A549 treated with CpdA at 1 μM for 4 hours (cell line): ENCODE measurements at places on chromosomes 13 and 19. TPM values are rescaled to one million over a fixed set of nuclear protein-coding genes. Genes with fewer than 3 reads are reported as not detected.

PRTN3 gene
- 0.21 to 0.36 TPM (median 0.29 TPM) in 4 of 5 replicates, not detected in the other for total RNA-seq

COG3 gene
- 11.1 to 15.4 TPM (median 14.1 TPM) in 5 replicates for total RNA-seq

ZNF728 gene
- total RNA-seq = not detected in 5 replicates

HSD17B14 gene
- total RNA-seq = 13.8 to 16.7 TPM (median 14.3 TPM) in 5 replicates

GAS6 gene
- 6.2 to 7.9 TPM (median 7.2 TPM) in 5 replicates for total RNA-seq

ZFR2 gene
- 0.14 to 0.16 TPM in 2 of 5 replicates, not detected in the others for total RNA-seq

TNFSF9 gene
- 4.1 to 9.2 TPM (median 7.2 TPM) in 5 replicates for total RNA-seq

DMKN gene
- total RNA-seq = 30.7 to 39.2 TPM (median 32.3 TPM) in 5 replicates

COL4A1 gene
- 70.5 to 94.1 TPM (median 87.5 TPM) in 5 replicates for total RNA-seq

IZUMO2 gene
- total RNA-seq = not detected in 5 replicates

ZNF430 gene
- total RNA-seq = 1.8 to 3.9 TPM (median 2.3 TPM) in 5 replicates

THSD8 gene
- total RNA-seq = 8.2 to 20.2 TPM (median 11.8 TPM) in 4 of 5 replicates, not detected in the other

NANOS2 gene
- not detected in 5 replicates for total RNA-seq

FGF9 gene
- not detected in 5 replicates for total RNA-seq

FRY gene
- total RNA-seq = 0.02 to 0.08 TPM (median 0.03 TPM) in 4 of 5 replicates, not detected in the other

ZNF836 gene
- total RNA-seq = 0.73 to 1.0 TPM (median 0.92 TPM) in 5 replicates

NKG7 gene
- total RNA-seq = not detected in 5 replicates

KLK2 gene
- 0.03 TPM in 1 of 5 replicates, not detected in the others for total RNA-seq

SIAH3 gene
- not detected in 5 replicates for total RNA-seq

KIR3DL2 gene
- not detected in 5 replicates for total RNA-seq

OR7A5 gene
- not detected in 5 replicates for total RNA-seq

PLPPR3 gene
- total RNA-seq = 2.7 to 5.0 TPM (median 4.1 TPM) in 5 replicates

MBD3L3 gene
- total RNA-seq = not detected in 5 replicates

TRAPPC2B gene
- 13.6 to 17.6 TPM (median 15.9 TPM) in 5 replicates for total RNA-seq

NLRP11 gene
- 0.01 to 0.06 TPM (median 0.06 TPM) in 3 of 5 replicates, not detected in the others for total RNA-seq
